ENCODE measurements at places on chromosomes 2 and 18.

DNA sequence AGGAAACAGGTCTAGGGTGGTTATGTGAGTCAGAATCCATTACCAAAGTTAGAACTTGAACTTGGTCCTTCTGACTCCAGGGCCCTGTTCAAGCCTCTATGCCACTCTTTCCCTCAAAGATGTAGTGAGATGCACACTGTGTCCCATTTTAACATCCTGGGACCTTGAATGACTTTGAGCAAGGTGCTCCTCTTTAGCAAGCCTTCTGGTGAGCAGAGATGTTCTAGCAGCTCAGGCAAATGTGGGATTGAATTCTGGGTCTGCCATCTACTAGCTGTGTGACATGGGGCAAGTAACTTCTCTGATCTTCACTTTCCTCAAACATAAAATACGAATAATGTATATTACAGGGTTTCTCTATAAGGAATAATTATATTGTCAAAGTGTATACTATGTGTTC, 294.0 kb upstream of the CXCR4 start:
- H3K27ac ChIP-seq = no peak overlapping the region
- no peaks in the 10 kb centered on the region for H3K4me1 ChIP-seq
- peaks cover 4% of the 10 kb centered on the region for H3K27me3 ChIP-seq

DNA sequence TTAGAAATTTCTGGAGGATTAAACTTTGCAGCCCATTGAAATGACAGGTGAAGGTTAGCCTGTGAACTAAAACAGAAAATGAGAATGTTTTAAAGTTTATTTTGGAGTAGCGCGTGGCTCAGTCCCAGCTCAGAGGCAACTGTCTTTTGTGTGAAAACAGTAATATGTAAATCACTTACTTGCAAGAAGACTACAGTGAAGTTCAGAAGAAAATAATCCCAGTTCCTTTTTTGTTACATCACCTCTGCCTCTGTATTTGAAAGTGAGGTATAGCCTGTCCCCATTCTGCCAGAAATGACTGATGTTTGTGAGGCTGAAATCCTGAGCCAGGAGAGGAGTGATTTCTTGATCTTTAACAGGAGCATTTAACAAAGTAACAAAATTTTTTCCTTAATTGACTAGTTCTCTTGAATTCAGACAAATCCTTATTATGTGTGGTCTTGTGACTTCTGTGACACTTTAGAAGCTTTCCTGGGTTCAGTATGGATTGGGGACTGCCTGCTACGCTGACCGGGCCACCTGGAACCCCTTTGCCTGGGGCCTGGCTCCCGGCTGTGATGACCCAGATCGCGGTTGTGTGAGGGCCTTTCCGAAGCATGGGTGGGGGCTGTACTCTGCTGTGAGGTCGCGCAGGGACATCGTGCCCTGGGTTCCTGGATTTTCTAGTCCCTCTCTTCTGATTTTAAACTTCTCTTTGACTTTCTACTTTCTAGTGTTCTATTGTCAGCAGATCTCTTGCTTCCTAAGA, 24.3 kb downstream of the TRAPPC12 start:
- H3K4me3 ChIP-seq = no peak overlapping the region
- no peak for DNase-seq
- no peak overlapping the region for H3K27ac ChIP-seq

GRCh38 chr18:6940451-6940850, 177.1 kb downstream of the LAMA1 start:
- H3K4me3 ChIP-seq = no peak overlapping the region
- DNase-seq = no peak
- H3K27ac ChIP-seq = no peak overlapping the region
- no peaks in the 10 kb centered on the region for H3K4me1 ChIP-seq
- peaks cover 36% of the 10 kb centered on the region for H3K27me3 ChIP-seq
- no peaks in the 10 kb centered on the region for H3K36me3 ChIP-seq

DNA sequence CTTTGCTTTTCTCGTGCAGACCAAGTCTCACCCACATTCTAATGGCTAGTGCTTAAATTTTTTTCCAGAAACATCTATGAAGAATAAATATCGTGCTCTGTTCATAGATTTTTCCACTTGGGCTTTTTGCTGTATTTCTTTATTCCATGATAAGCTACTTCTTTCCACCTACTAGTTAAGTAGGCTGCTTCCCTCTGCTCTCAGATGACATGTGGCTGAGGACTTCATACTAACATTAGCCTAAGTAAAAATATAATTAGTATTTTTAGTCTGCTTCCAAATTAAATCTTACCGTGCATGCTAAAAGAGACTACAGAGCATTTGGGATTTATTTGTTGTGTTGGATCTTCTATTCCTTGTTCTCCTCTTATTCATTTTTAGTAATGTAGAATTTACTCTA, 102.4 kb downstream of the SH3RF3 start:
- no peaks in the 10 kb centered on the region for H3K27me3 ChIP-seq
- no peak for DNase-seq
- peak overlapping the region; percentile 46 for H3K27ac ChIP-seq
- peaks cover 2% of the 10 kb centered on the region for H3K36me3 ChIP-seq
